ENCODE measurements at places on chromosomes 7 and 10.

GRCh38 chr7:8378349-8379019 lies 54.9 kb upstream of the NXPH1 start:
- no peak for DNase-seq

DNA sequence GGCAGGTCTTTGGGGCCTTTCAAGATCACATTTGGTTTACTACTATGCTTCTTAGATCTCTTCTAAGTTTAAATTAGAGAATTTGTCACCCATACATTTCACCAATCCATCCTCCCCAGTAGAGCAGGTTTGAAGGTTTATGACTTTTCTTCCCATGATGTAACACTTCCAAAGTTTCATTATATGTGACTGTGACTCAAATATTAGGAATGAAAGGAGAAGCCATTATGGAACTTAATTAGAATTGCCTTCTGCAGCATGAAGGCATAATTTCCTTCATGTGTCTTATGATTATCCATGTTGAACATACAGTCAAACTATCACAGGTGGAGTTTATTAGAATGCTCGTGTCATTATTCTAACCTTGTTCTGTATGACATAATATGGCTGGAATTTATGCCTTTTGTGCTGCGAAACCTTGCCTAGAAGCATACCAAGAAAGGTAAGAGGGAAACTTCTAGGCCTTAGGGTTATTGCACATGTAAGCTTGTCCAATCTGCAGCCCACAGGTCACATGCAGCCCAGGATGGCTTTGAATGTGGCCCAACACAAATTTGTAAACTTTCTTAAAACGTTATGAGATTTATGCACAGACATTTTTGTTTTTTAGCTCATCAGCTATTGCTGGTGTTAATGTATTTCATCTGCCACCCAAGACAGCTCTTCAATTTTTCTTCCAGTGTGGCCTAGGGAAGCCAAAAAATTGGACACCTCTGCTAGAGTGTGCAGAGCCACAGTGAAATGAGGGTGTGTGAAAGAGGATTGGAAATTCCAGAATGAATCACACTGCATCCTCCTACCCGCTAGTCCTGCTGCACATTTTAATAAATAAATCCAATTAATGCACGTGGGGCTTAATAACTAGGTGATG lies 133.6 kb downstream of the TMEM26 start:
- DNase-seq: no peak

- no peak for DNase-seq
Measured at GRCh38 chr7:76129366-76129765, 72.3 kb upstream of the SRRM3 start.

GRCh38 chr7:13800694-13801448 lies 188.6 kb downstream of the ETV1 start:
- DNase-seq: peak; percentile 31

DNA sequence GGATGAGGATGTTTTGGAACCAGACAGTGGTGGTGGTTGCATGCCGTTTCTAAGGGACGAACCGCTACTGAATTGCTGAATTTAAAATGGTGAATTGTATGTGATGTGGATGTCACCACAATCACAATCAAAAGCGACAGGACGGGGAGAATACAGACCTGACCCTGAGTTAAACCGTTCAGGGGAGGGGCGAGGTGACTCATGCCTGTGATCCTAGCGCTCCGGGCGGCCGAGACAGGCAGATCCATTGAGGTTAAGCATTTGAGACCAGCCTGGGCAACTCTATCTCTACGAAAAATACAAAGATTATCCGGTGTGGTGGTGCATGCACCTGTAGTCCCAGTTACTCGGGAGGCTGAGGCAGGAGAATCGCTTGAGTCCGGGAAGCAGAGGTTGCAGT lies 46.4 kb downstream of the UNCX start:
- no peak for DNase-seq

- DNase-seq: peak; percentile 55
Measured at GRCh38 chr7:74514131-74514591, 60.5 kb downstream of the GTF2IRD1 start.

DNA sequence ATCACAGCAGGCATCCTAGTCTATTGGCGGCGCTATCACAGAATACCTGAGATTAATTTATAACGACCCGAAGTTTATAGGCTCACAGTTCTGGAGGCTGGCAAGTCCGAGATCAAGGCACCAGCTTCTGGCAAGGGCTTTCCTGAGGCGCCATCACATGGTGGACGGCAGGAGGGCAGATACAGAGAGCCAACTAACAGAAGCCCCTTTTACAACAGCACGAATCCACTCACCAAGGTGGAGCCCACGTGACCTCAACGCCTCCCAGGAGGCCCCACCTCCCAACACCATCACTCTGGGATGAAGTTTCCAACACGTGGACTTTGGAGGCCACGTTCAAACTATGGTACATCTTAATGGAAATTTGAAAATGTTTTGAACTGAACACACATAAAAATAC lies 255.3 kb downstream of the ELFN1 start:
- no peak for DNase-seq

GRCh38 chr7:99499371-99499720 lies 735 bp downstream of the ZNF394 start:
- no peak for DNase-seq

- no peak for DNase-seq
Measured at GRCh38 chr10:83252169-83252568, 887.1 kb upstream of the GHITM start.

GRCh38 chr10:17238445-17239291 lies 10.6 kb downstream of the VIM start:
- DNase-seq: no peak

- DNase-seq: no peak
Measured at GRCh38 chr7:130910949-130911944, 177.2 kb upstream of the KLF14 start.

GRCh38 chr10:22346096-22346661 lies 883 bp downstream of the SPAG6 start:
- no peak for DNase-seq

- DNase-seq: no peak
Measured at GRCh38 chr7:134916171-134916883, 70.0 kb upstream of the AGBL3 start.

GRCh38 chr7:28647076-28647421 lies 234.7 kb downstream of the CREB5 start:
- DNase-seq: no peak

- DNase-seq: no peak
Measured at GRCh38 chr10:13788320-13788600, 201.5 kb downstream of the PRPF18 start.

DNA sequence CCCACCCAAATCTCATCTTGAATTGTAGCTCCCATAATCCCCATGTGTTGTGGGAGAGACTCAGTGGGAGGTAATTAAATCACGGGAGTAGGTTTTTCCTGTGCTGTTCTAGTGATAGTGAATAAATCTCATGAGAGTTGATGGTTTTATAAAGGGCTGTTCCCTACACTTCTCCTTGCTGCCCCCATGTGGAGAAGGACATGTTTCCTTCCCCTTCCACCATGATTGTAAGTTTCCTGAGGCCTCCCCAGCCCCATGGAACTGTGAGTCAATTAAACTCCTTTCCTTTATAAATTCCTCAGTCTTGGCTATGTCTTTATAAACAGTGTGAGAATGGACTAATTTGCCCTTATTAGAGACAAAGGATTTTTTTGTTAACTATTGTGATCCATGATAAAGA lies 48.5 kb upstream of the MKX start:
- DNase-seq: no peak

DNA sequence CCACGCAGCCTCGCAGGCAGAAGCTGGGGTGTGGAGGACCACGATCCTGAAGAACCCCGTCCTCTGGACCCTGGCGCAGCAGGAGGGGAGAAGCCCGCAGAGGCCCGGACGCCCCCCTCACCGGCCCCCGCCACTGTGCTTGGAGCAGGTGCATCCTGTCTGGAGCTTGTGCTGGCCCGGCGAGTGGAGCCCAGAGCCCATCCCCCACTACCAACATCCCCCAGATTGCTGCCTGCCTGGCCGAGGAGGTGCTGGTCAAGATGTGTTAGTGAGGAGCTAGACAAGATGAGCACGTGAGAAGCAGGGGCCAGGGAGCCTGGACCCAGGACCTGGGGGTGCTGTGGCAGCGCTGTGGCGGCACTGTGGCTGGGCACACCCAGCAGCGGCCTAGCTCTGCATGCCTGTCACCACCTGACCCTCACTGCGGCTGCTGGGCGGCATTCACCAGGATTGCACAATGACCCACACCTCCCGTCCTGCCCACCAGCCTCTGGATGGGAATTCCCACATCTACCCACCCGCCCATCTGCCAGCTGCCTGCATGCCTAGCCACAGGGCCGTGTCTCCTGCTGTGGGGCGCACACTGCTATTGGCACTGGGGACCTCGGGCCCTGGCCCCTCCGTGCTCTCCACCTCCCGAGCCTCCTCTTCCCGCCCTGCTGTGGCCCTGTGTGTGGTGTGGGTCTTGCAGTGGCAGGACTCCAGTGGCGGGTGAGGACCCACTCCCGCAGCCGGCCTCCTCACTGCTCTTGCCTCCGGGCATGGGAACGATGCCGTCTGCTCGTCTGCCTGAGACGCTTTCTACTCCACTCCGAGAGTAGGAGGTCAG lies 11.8 kb downstream of the GPR146 start:
- no peak for DNase-seq

DNA sequence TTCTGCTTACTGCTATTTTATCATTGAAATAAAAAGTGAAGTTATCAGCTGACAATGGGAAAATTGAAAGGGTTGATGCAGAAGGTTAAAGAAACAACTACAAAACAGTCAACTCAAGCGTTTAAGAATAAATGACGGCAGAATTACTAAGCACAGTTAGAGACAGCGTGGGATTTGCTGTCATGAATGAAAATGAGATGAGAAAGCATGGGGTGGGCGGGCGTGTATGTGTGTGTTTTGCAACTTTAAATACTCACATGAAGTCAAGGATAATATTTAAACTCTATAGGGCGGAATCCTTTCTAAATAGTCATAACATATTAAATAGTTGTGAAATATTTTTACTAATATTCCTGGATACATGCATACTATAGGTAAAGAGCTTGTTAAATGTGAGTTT lies 450.8 kb downstream of the ETV1 start:
- no peak for DNase-seq

GRCh38 chr10:75694269-75694668 lies 262.8 kb downstream of the LRMDA start:
- DNase-seq: no peak

DNA sequence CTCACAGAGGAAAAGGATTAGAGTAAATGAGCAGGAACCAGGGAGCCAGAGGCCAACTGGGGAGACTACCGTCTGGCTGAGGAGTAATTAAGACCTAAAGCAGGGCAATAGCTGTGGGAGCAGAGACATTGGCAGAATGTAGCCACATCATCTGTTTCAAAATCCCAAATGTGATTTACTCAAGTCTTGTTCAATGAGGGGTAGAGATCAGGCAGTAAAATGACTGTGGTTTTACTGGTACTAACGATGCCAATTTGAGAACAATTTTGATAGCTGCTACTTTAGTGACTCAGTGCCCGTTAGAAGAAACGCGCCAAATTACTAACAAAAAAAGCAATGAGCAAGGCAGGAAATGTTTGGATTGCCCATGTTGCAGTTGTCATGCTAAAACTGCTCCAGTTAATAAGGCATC lies 12.7 kb upstream of the MIOS start:
- peak; percentile 63 for DNase-seq

GRCh38 chr7:3217166-3217565 lies 83.9 kb upstream of the SDK1 start:
- DNase-seq: no peak

- peak; percentile 51 for DNase-seq
Measured at GRCh38 chr7:5594616-5595544, 171.2 kb upstream of the TNRC18 start.

DNA sequence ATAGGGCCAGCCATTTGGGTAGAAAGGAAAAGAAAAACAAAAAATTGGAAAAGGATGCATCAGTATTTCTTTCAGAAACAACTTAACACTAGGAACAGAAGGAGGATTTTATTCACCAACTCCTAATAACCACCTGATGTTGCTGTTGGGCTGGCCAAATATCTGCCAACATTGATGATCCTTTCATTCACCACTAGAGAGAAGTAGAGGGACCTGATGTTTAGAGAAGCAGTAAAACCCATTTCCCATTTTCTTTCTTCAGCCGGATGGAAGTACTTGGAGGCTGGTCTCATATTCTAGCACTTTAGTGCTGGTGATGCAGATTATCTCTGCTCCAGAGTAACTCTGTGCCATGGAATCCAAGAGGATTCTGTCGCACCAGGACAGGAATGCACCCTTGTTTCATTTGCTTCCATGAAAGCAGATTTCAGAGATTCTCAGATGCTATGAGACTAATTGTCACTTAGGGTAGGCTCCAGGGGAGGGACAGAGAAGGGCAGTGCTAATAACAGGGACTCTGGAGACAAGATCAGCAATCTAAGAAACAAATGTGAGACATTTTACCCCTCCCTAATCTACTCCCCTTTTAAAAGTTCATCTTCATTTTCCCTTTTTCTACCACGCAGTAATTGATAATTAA lies 3.1 kb downstream of the KLLN start:
- DNase-seq: no peak

DNA sequence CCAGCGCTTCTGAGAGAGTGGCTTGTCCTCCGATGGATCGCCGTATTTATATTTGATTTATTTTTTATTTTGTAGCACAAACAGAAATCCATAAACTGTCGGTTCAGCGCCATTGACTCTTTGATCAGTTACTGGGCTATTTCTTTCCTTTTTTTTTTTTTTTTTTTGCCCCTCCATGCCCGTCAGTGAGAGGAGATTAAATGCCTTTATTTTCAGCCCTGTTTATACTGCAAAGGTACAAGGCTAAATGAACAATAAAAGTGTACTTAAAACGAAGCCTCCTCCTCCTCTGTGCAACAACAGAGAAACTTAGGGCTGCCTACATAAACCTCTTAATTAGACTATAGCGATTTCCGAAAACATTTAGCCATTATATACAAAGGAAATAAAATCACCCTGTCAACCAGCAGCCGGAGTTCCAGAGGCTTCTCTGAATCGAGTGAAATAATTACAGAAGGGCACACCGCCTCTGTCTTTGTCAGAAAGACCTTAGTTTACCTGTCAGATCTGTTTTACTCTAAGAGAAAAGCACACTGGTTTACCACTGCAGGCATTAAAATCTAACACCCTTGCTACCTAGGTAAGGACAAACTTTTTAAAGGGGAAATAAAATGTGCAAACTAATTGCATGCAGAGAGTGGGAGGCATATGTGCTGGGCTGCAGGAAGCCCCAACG lies 3.5 kb downstream of the EBF3 start:
- no peak for DNase-seq

- DNase-seq: no peak
Measured at GRCh38 chr10:3516234-3516922, 268.6 kb downstream of the KLF6 start.

GRCh38 chr7:5704534-5704922 lies 76.9 kb downstream of the RNF216 start:
- peak; percentile 53 for DNase-seq

GRCh38 chr7:139358541-139359365 lies 941 bp upstream of the LUC7L2 start:
- DNase-seq: no peak

Data from NCI-H1092 (cell line).